ENCODE measurements at places on chromosomes 5 and 9.
A peak's percentile ranks its signal among the peaks of the same experiment; 100 is the strongest.

- DNase-seq = no peak
Measured at GRCh38 chr5:10451137-10451824, 9.6 kb downstream of the ROPN1L start.

- DNase-seq = no peak
Measured at GRCh38 chr9:99171225-99172123, 50.3 kb downstream of the ALG2 start.

DNA sequence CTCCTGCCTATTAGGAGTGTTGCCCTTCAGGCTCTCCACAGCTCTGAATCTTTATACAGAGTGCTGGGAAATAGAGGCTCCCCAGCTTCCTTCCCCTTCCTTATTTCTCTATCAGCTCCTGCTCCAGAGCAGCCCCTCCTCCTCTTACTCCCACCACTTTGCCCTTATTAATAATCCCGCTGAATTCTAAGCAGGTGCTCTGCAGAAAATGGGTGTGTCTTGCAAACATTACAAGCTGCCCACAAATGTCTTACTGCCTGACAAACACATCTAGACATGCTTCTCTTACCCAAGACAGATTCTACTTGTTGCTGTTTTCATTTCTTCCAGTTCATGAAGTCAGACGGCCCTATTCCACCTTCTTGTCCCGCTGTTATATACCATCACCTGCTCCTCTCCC, 6.4 kb downstream of the PHF24 start:
- DNase-seq = no peak

GRCh38 chr9:107491081-107492053, 1.8 kb upstream of the KLF4 start:
- DNase-seq = peak; percentile 34

DNA sequence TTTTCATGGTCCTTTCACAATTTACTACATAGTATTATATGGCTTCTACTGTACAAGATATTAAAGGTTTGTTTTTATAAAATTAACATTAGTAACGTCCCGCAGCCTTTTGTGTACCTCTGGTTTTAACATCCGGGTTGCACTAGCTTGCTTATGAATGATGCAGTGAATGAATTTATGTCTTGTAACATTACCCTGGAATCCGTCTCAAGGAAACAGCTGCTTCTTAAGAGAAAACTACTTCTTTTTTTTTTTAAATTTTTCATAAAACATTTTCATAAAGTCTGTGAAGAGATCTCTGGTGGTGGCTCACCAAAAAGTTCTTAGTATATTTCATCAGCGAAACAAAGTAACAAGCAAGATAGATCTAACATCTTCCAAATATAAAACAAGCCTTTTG, 23.6 kb downstream of the MARCHF3 start:
- no peak for DNase-seq

DNA sequence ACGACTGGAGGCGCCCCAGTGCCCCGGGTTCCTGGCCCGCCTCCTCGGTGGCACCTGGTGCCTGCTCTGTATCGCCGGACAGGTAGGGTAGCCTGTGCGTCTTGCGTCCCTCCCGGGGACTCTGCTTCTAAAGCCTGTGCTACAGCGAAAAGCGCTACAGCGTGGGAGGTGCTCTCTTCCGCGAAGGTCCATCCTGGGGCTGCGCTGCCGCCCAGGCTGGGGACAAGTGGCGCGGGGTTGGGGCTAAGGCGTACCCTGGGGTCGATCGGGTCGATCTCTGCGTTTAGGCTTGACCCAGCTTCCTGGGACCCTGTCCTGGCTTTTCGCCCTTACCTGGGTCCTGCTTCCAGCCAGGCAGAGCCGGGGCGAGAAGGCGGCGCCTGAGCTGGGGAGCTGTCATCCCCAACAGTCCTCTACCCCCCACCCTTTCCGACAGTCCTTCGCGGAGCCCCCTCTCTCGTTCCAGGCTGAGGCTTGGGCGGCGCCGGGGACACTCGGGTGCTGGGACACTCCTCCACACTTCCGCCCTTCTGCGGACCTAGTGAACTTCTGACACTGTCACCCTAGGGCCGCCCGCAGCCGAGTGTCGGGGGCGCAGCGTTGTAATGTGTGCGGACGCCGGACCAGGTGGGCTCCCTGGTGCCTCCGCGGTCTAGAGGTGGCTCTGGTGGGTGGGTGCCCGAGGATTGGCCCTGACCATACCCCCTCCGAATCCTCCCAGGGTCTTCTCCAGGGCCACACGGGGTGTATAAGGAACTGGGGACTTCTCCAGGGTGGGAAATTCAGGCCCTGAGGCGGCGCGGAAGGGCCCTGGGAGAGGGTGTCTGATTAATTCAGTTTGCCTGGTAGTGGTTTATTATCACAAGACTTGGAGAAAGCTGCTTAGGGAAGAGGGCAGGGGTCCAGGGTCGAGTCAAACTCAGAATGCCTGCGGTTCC, 328.2 kb downstream of the SH3GL2 start:
- DNase-seq = no peak

GRCh38 chr5:138872841-138873465, 2.2 kb downstream of the LRRTM2 start:
- no peak for DNase-seq

- DNase-seq = no peak
Measured at GRCh38 chr5:168816661-168817060, 237.5 kb upstream of the PANK3 start.

- DNase-seq = no peak
Measured at GRCh38 chr5:144275329-144275728, 104.7 kb downstream of the KCTD16 start.

- DNase-seq = no peak
Measured at GRCh38 chr5:155983954-155984353, 343.0 kb upstream of the SGCD start.

DNA sequence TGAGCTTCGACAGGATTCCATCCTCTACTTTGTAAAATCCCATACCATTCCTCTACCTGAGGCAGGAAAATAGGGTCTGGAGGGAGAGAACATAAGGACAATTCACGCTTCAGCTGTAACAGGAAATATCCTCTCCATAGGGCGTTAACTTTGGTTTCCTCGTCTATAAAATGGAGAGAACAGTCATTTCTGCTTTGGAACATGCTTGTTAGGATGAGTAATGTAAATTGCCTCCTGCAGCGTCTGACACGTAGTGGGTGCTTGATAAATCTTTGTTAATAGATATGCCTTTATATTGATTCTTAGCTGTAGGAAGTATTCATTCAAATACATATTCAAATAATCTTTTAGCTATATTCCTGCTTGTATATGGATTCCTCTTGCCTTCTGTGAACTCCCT, 711 bp upstream of the SUB1 start:
- DNase-seq = no peak

GRCh38 chr9:107208121-107208520, 75.0 kb upstream of the RAD23B start:
- DNase-seq = no peak

GRCh38 chr5:116452774-116453368, 121.8 kb downstream of the SEMA6A start:
- no peak for DNase-seq

DNA sequence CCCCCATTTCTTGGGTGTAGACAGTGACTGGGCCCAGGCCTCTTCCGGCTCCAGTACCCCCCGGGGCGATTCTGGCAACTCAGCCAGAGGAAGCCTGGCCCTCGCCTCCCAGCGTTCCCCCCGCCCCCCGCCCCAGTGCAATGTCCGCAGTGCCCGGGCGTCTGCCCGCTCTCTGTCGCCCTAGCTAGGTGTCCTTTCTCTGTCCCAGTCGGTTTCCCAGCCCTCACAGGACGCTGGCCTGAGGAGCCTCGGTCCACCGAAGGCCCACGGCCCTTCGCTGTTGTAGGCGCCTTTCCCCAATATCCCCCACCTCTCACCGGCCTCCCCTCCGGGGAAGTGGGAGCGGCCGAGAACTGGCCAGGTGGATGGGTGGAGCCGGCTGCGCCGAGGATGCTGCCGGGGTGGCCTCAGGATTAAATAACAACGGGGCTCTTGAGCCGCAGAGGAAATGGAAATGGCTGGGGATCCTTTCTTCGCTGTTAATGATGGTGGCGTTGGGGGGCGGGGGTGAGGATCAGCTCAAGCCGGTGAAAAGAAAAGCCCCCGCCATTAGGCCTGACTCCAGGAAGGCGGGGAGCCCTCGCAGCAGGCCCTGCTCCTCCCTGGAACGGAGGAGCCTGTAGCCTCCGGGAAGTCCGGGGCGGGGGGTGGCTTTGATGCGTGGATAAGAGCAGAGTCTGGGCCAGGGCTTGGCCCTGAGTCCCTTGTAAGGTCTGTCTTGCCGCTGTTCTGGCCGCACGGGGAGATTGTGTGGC, 1.1 kb upstream of the SPRY4 start:
- DNase-seq = peak; percentile 50

GRCh38 chr5:179494774-179495526, 55.4 kb upstream of the RUFY1 start:
- no peak for DNase-seq

DNA sequence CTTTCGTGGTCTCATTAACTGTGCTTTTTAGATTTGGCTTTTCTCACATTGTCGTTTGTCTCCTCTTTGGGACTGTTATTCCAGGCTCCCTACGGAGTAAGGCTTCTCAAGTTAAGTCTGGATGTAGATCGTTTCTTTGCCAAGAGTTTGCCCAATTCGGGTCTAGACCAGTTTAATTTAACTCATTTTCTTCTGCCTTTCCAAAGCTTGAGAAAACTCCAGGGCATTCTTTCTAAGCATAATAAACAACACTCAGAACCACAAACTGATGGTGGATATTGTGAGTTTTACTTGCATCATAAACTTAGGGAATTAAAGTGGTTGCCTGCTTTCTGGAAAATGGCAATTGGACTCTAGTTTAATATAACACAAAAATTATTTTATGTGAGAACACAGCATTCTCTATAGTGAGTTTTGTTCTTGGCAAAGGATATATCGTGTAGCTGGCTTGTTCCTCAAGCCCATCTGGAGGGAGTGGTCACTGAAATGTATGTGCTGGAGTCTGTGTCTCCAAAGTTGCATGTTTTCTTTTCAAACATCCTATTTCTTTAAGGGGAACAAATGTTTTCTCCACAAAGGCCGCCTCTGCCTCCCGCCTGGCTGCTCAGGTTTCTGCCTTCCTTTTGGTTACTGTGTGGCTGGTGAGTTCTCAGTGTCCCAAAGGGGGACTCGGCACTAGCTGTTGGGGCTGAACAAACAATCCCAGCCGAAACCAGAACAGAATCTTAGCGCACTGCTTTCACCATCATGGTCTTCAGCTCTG, 211.3 kb upstream of the FBN2 start:
- DNase-seq = no peak

DNA sequence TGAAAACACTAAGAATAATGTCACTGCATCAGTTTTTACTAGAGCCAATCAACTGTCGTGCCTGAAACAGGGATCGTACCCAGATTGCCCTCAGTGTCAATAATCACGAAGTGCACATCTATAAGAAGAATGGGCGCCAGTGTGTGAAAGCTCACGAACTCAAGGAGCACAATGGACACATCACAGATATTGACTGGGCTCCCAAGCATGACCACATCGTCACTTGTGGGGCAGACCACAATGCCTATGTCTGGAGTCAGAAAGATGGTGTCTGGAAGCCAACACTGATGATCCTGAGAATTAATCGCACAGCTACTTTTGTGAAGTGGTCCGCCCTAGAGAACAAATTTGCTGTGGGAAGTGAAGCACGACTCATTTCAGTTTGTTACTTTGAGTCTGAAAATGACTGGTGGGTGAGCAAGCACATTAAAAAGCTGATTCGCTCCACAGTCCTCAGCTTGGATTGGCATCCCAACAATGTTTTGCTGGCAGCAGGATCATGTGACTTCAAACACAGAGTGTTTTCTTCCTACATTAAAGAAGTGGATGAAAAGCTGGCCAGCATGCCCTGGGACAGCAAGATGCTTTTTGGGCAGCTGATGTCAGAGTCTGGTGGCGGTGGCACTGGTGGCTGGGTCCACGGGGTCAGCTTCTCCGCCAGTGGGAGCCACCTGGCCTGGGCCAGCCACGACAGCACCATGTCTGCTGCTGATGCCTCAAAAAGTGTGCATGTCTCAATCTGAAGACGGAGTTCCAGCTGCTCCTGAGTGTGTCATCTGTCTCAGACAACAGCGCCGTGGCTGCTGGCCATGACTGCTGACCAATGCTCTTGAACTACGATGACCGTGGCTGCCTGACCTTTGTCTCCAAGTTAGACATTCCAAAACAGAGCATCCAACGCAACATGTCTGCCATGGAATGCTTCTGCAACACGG, 32.2 kb downstream of the NSA2 start:
- no peak for DNase-seq

DNA sequence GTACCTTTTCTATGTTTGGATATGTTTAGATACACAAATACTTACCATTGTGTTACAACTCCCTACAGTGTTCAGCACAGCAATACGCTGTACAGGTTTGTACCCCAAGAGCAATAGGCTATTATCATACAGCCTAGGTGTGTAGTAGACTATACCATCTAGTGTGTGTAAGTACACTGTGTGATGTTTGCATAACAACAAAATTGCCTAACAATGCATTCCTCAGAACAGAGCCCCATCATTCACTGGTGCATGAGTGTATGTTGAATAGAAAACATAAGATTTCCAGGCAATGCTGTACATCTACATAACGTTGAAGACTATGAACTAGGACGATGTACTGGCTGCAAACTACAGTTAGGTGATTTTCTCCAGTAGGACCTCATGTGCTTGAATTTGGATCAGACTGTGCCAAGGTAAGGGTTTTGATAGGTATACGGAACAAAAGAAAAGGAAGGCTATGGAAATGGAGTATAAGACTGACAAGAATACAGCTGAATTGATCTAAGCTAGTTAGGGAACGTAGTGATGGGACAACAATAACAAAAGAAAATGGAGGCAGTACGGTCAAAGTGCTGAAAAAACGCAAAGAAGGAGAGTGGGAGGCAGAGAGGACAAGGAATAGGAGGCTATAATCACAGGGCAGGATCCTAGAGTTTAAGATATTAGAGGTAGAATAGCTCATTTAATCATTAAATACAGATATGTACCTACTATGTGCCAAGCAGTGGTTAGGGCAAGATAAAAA, 46.9 kb downstream of the FNIP1 start:
- DNase-seq = no peak

DNA sequence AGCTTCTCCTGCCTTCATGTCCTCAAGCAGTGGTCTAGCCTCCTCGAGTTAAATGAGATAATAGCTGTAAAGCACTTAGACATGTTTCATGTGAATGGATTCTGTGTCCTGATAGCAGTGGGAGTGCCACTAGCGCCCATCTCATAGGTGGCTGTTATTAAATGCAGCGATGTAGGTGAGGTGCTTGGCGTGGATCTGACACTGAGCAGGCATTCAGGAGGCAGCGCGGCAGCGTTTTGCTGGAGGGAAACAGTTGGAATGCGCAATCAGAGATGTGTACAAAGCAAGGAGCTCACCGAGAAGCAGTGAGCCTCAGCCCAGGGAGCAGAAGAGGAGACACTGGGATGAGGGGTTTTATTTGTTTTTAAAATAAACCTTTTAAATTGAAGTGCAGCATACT, 106.6 kb downstream of the RGS3 start:
- no peak for DNase-seq

DNA sequence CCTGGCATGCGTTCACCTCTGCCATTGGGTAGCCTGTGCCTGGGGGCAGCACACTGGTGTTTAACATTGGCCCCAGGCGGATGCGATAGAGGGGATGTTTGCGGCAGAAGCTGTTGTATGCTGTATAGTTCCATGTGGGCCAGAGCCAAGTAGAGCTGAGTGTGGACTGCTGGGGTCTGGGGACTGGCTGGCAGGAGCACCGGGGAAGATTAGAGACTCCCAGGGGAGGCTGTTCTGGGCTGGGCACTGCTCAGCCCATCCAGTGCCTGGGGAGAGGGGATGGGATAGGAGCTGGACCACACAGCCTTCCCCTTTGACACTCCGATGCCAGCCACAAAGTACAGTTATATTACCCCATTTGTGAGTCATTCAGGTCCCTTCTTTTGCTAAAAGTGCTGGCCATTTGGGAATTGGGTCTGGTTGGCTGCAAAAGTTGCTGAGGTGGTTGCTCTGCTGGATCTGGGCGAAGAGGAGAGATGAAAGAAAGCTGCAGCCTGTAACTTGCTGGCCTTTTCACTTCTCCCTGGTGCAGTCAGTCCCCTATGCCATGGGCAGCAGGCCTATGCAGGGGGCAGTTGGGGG, 73.8 kb downstream of the RGS3 start:
- no peak for DNase-seq
